ENCODE measurements at places on chromosomes 3 and 15. TPM values are rescaled to one million over a fixed set of nuclear protein-coding genes. Genes with fewer than 3 reads are reported as not detected.

DNA sequence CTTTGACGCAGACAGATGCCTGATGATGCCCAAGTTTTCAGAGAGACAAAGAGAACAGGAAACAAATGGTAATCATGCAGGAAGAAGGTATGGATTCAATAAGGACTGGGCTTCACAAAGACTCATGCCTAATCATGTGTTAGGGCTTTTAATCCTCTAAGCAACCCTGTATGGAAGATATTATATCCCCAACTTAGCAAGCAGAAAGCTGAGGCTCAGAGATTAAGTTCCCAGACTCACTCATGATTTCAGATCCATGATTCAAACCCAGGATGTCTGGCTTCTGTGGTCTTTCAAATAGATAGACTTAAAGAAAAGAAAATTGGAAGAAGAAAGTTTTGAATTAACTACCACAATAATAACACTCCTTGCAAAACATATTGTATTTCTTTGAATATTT lies 4.1 kb upstream of the CLASP2 start:
- no peak overlapping the region for H3K4me3 ChIP-seq
- no peaks in the 10 kb centered on the region for H3K27me3 ChIP-seq
- peaks cover 8% of the 10 kb centered on the region for H3K4me1 ChIP-seq
- no peaks in the 10 kb centered on the region for H3K36me3 ChIP-seq
- no peak for DNase-seq

- H3K4me3 ChIP-seq, result no peak overlapping the region
- no peaks in the 10 kb centered on the region for H3K36me3 ChIP-seq
- DNase-seq, result no peak
- H3K4me1 ChIP-seq, result peaks cover 29% of the 10 kb centered on the region
Observed at GRCh38 chr3:195549931-195550519, 6.9 kb upstream of the PPP1R2 start.

- no peaks in the 10 kb centered on the region for H3K36me3 ChIP-seq
- no peak overlapping the region for H3K27ac ChIP-seq
- no peaks in the 10 kb centered on the region for H3K4me1 ChIP-seq
- DNase-seq, result no peak
- no peaks in the 10 kb centered on the region for H3K27me3 ChIP-seq
Observed at GRCh38 chr15:25972141-25972675, 109.1 kb upstream of the ATP10A start.

DNA sequence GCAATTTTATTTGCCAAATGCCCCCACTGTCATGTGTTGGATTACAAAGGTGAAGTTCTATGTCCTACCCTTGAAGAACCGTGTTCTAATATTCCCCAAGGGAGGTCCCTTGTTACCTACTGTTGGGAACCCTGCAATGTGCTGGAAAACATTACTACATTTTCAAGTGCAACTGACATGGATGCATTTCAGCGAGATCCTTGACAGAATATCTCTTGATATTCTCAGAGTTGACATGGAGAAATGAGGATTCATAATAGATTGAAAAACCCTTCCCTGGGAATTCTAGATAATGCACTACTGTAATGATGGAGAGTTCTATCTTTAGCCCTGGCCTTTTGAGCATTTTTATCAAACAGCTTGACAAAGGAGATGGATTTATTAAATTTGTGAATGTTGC lies 397.4 kb downstream of the FEZF2 start:
- H3K36me3 ChIP-seq, result no peaks in the 10 kb centered on the region
- H3K27ac ChIP-seq, result no peak overlapping the region
- no peak overlapping the region for H3K4me3 ChIP-seq
- no peaks in the 10 kb centered on the region for H3K27me3 ChIP-seq

DNA sequence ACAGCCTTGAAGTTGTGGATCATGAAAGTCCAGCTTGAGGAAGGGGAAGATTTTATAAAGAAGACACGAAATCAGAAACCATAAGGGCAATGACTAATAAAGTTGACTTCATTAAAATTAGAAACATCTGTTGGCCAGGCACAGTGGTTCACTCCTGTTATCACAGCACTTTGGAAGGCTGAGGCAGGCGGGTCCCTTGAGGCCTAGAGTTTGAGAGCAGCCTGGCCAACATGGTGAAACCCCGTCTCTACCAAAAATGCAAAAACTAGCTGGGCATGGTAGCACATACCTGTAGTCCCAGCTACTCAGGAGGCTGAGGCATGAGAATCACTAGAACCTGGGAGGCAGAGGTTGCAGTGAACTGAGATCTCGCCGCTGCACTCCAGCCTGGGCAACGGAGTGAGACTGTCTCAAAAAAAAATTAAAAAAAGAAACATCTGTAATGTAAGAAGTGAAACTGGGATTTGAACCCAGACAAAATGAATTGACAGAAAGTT lies 7.9 kb upstream of the UBXN7 start:
- no peak overlapping the region for H3K4me3 ChIP-seq
- H3K4me1 ChIP-seq, result no peaks in the 10 kb centered on the region
- H3K36me3 ChIP-seq, result no peaks in the 10 kb centered on the region
- H3K27ac ChIP-seq, result no peak overlapping the region
- no peaks in the 10 kb centered on the region for H3K27me3 ChIP-seq
- no peak for DNase-seq

- H3K36me3 ChIP-seq, result peaks cover 47% of the 10 kb centered on the region
- no peak for DNase-seq
- no peak overlapping the region for H3K27ac ChIP-seq
- no peaks in the 10 kb centered on the region for H3K27me3 ChIP-seq
Observed at GRCh38 chr15:44646460-44646859, 17.0 kb downstream of the SPG11 start.

GRCh38 chr3:41288785-41289184 lies 89.5 kb downstream of the CTNNB1 start:
- H3K27me3 ChIP-seq, result no peaks in the 10 kb centered on the region
- no peaks in the 10 kb centered on the region for H3K4me1 ChIP-seq
- H3K36me3 ChIP-seq, result no peaks in the 10 kb centered on the region
- DNase-seq, result no peak
- H3K4me3 ChIP-seq, result no peak overlapping the region
- no peak overlapping the region for H3K27ac ChIP-seq

- no peak overlapping the region for H3K4me3 ChIP-seq
- no peak for DNase-seq
- H3K36me3 ChIP-seq, result no peaks in the 10 kb centered on the region
- no peaks in the 10 kb centered on the region for H3K4me1 ChIP-seq
- H3K27me3 ChIP-seq, result no peaks in the 10 kb centered on the region
Observed at GRCh38 chr3:45234250-45234649, 8.2 kb upstream of the TMEM158 start.

GRCh38 chr15:82315519-82316246 lies 33.6 kb downstream of the GOLGA6L10 start:
- no peak overlapping the region for H3K27ac ChIP-seq
- H3K4me1 ChIP-seq, result no peaks in the 10 kb centered on the region
- H3K4me3 ChIP-seq, result no peak overlapping the region
- no peaks in the 10 kb centered on the region for H3K36me3 ChIP-seq
- DNase-seq, result peak; percentile 44

DNA sequence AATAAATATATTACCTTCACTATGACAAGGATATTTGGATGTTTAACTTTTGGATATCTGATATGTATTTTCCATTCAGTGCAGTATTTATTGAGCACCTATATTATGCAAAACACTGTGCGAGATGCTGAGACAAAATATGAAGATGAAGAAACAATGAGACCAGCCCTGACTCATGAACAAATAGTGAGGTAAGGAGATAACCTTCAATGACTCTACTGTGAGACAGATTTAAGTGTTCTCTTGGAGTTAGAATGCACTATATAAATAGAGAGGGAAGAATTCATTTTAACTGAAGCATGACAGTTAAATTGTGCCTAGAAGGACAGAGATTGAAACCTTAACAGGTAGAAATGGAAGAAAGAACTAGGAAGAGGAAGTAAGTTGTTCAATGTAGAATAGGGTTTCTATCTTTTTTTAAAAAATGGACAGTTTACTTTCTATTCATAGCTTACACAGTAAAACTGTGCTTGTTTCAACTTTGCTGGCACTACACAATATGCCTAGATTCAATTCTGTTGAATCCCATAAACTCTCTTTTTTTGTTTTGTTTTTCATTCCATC lies 124.2 kb downstream of the ZBTB20 start:
- no peaks in the 10 kb centered on the region for H3K27me3 ChIP-seq
- H3K27ac ChIP-seq, result no peak overlapping the region
- no peak for DNase-seq

DNA sequence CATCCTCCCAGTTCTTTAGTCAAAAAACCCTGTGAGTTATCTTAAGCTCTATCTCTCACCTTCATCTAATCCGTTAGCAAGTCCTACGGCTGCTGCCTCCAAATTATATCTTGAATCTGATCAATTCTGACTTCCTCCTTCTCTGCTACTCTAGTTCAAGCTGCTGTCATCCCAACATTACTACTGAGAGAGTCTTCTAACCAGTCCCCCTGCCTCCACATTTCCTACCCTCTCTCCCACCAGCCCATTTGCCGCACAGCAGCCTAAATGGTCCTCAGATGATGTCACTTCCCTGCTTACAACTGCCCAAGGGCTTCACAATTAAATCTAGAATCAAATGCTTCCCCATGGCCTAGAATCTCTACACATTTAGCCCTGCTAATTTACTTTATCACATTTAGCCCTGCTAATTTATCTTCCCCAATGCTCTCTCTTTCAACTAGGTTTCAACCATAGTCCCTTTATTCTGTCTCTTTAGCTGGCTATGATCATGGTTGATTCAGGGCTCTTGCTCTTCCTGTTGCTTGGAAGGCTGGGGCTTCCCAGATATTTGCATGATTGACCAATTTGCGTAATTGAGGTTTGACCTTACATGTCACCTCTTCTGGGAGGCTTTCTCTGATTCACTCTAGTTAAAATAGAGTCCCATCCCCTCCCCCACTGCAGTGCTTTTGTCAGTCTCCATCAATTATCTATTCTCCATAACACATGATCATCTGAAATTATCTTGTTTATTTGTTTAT lies 11.0 kb upstream of the ARL14 start:
- no peak for DNase-seq
- no peak overlapping the region for H3K27ac ChIP-seq
- H3K4me1 ChIP-seq, result no peaks in the 10 kb centered on the region
- no peak overlapping the region for H3K4me3 ChIP-seq
- H3K36me3 ChIP-seq, result no peaks in the 10 kb centered on the region

DNA sequence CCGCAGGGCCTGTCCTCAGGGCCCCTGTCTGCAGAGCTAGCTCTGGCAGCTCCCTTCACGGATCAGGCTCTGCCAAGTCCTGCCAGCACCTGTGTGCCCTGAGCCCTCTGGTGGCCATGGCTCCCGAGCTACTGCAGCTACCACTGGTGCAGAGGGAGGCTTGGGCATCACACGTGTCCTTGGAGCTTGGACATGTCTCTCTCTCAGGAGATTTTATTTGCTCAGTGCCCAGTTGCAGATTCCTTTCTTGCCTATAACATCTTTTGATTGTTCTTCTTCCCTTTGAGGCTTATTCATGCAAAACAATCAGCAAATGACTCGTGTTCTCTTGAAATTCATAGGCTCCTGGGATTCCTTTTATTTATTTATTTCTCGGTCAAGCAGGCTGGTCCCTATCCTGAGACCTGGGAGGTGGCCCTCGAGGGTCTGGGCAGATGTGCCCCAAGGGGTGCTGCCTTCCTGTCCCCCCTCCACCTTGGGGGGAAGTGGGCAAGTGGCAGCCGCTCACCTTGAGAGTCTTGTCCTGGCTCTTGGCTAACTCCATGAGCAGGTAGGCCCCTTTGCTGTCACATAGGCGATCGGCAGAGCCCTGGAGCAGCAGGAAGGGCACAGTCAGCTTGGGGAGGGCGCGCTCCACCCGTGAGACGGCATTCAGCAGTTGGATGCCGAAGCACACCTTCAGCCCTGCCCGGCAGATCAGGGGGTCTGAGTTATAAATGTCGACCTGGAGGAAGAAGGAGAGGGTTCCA lies 21.9 kb downstream of the ABTB1 start:
- no peaks in the 10 kb centered on the region for H3K27me3 ChIP-seq
- H3K4me1 ChIP-seq, result peaks cover 38% of the 10 kb centered on the region
- H3K4me3 ChIP-seq, result no peak overlapping the region
- no peak for DNase-seq
- H3K27ac ChIP-seq, result no peak overlapping the region

GRCh38 chr3:53570709-53571108 lies 76.3 kb downstream of the CACNA1D start:
- H3K4me1 ChIP-seq, result no peaks in the 10 kb centered on the region
- no peaks in the 10 kb centered on the region for H3K36me3 ChIP-seq
- no peaks in the 10 kb centered on the region for H3K27me3 ChIP-seq
- no peak overlapping the region for H3K27ac ChIP-seq

DNA sequence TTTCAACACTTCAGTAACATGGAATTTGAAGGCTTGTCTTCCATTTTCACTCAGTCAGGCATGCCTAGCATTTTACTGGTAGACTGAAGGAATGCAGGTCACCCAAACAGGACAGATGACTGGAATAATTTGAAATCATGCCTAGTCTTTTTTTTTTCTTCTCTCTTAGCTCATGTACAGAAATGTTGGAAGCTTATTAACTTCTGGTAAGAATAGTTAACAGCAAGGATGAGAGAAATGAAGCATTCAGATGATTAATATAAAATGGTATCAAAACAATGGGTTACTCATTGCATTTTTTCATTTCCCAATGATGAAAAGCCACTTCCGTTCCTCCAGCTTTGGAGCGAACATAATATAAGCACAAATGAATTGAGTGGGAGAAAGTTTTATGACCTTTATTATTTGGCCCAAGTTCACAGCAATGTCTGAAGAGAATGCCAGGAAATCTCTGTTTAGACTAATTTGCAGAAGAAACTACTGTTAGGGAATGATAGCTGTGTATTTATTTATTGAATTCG lies 431.6 kb upstream of the RASGRP1 start:
- no peak overlapping the region for H3K4me3 ChIP-seq
- H3K36me3 ChIP-seq, result no peaks in the 10 kb centered on the region
- H3K4me1 ChIP-seq, result peaks cover 3% of the 10 kb centered on the region
- no peak overlapping the region for H3K27ac ChIP-seq
- DNase-seq, result no peak

GRCh38 chr15:51425517-51426040 lies 84.1 kb downstream of the GLDN start:
- DNase-seq, result no peak
- no peaks in the 10 kb centered on the region for H3K27me3 ChIP-seq
- H3K4me1 ChIP-seq, result no peaks in the 10 kb centered on the region
- no peak overlapping the region for H3K27ac ChIP-seq
- no peak overlapping the region for H3K4me3 ChIP-seq
- H3K36me3 ChIP-seq, result no peaks in the 10 kb centered on the region

- H3K27me3 ChIP-seq, result no peaks in the 10 kb centered on the region
- DNase-seq, result no peak
- H3K27ac ChIP-seq, result peak overlapping the region; percentile 83
- H3K4me1 ChIP-seq, result peaks cover 35% of the 10 kb centered on the region
- no peaks in the 10 kb centered on the region for H3K36me3 ChIP-seq
- no peak overlapping the region for H3K4me3 ChIP-seq
Observed at GRCh38 chr3:133474817-133475216, 75.0 kb downstream of the BFSP2 start.

The CLRN1 gene
- not detected for total RNA-seq

The SUCNR1 gene
- total RNA-seq, result 2.2 TPM

The TMEM40 gene
- total RNA-seq, result 47.7 TPM

The GOLGA6B gene
- total RNA-seq, result 0.80 TPM

The TRAT1 gene
- total RNA-seq, result not detected

The C3orf70 gene
- total RNA-seq, result 5.6 TPM

The ROPN1 gene
- total RNA-seq, result 1.8 TPM

The GAP43 gene
- total RNA-seq, result not detected

All from suprapubic skin (tissue), 4 donors.